ENCODE measurements at places on chromosomes 3 and 15. TPM values are rescaled to one million over a fixed set of nuclear protein-coding genes. Genes with fewer than 3 reads are reported as not detected.

The KNG1 gene
- not detected for total RNA-seq

The CFAP20DC gene
- total RNA-seq: 2.5 TPM

The IP6K1 gene
- 21.9 TPM for total RNA-seq

The GP5 gene
- not detected for total RNA-seq

The BCL2A1 gene
- total RNA-seq: 11.4 TPM

The SERINC4 gene
- total RNA-seq: not detected

The GPR160 gene
- total RNA-seq: 1.1 TPM

Data from A549 treated with ZK216348 at 1 μM for 4 hours (cell line).